Activated CD8-positive, alpha-beta T cell treated with anti-CD3 and anti-CD28 coated beads for 36 hours (primary cell): ENCODE measurements at places on chromosomes 7 and 10. TPM values are rescaled to one million over a fixed set of nuclear protein-coding genes. Genes with fewer than 3 reads are reported as not detected.

ANKIB1 gene
- 32.3 TPM for total RNA-seq

GNG11 gene
- total RNA-seq = not detected

GRCh38 chr7:129375141-129375938 is 58.9 kb upstream of the STRIP2 start:
- no peak overlapping the region for H3K4me3 ChIP-seq
- no peaks in the 10 kb centered on the region for H3K27me3 ChIP-seq
- peaks cover 25% of the 10 kb centered on the region for H3K4me1 ChIP-seq
- H3K36me3 ChIP-seq = no peaks in the 10 kb centered on the region
- H3K27ac ChIP-seq = peak overlapping the region; percentile 6

DNA sequence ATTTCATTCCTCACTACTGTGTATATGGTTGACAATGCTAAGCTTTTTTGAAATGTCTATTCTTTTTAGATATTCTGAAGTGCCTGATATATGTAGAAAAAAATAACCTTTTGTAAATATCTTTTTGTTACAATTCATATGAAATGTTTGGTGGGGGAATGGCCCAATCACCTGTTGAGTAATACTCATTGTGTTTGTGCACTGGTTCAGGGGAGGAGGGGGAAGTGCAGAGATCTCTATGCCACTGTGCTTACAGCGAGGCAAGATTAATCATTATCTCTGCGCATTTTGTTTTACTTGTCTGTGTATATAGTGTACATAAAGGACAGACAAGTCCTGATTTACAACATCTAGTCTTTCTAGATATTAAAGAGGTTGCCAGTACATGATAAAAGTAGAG is 25.2 kb downstream of the NUP42 start:
- peak overlapping the region; percentile 44 for H3K4me3 ChIP-seq
- H3K27me3 ChIP-seq = peaks cover 31% of the 10 kb centered on the region
- H3K4me1 ChIP-seq = peaks cover 5% of the 10 kb centered on the region
- H3K36me3 ChIP-seq = peaks cover 33% of the 10 kb centered on the region

GRCh38 chr10:127932521-127933270 is 25.8 kb downstream of the PTPRE start:
- no peak for DNase-seq
- H3K27me3 ChIP-seq = no peaks in the 10 kb centered on the region
- H3K27ac ChIP-seq = no peak overlapping the region

- H3K4me3 ChIP-seq = no peak overlapping the region
- H3K27me3 ChIP-seq = no peaks in the 10 kb centered on the region
- H3K27ac ChIP-seq = no peak overlapping the region
- no peaks in the 10 kb centered on the region for H3K4me1 ChIP-seq
- DNase-seq = no peak
Observed at GRCh38 chr10:7550013-7550412, 116.8 kb downstream of the ITIH5 start.

DNA sequence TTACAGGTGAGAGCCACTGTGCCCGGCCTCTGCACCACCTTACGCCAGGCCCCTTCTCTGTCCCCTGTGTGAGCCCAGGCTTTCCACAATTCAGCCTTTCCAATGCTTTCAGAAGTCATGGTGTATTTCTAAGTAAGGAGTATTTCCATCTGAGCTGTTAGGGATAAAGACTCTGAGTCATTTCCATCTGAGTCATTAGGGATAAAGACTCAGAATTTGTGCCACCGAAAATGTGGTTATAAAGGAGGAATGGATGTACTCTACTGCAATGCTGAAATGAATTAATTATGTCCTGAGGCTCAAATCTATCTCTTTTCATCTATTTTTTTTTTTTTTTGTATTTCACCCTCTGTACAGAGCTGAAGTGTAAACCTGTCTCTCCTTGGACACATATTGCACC is 84.0 kb downstream of the GATA3 start:
- H3K27me3 ChIP-seq = peaks cover 8% of the 10 kb centered on the region
- no peak overlapping the region for H3K4me3 ChIP-seq
- peaks cover 32% of the 10 kb centered on the region for H3K4me1 ChIP-seq
- H3K27ac ChIP-seq = peak overlapping the region; percentile 7
- no peaks in the 10 kb centered on the region for H3K36me3 ChIP-seq
